Panc1 (cell line): ENCODE measurements at places on chromosomes 13 and 19.

DNA sequence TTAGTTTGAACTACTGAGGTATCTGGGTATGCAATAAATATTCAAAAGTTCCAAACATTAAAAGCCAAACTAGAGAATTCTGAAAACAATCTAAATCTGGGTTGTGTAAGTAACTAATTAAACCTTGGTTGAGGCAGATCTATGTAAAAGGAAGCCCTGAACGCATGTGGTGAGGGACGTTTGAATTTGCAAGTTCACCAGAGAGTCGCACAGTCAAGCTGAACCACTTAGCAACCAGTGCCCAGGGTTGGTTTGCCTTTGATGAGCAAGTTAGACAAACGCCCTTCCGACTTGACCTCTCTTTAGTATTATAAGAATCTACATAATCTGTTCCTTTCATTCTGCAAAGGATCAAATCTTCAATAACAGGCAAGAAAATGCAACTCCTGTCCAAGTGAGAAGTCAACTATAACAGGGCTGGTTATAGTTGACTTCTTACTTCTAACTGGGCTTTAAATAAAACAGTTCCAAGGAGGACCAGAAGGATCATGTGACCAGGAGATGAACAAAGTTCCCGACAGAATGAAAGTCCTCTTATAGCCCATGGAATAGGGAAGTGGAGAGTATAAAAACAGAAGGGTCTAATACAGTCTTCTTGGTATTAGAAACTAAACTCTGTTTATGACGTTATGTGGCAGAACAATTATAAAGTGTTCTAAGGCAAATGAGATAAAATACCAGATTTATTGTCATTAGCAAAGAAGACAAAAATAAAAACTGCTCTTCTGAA, 40.6 kb downstream of the PHF11 start:
- DNase-seq, result no peak
- H3K27me3 ChIP-seq, result no peaks in the 10 kb centered on the region
- H3K36me3 ChIP-seq, result no peaks in the 10 kb centered on the region; the same call in 1 of the 2 replicates
- H3K4me3 ChIP-seq, result no peak overlapping the region

- H3K27me3 ChIP-seq, result no peaks in the 10 kb centered on the region
- H3K36me3 ChIP-seq, result no peaks in the 10 kb centered on the region
- peak overlapping the region; percentile 70 for H3K27ac ChIP-seq
- DNase-seq, result no peak
These were observed 4.8 kb downstream of the ABCC4 start for GRCh38 chr13:95296326-95296925.

DNA sequence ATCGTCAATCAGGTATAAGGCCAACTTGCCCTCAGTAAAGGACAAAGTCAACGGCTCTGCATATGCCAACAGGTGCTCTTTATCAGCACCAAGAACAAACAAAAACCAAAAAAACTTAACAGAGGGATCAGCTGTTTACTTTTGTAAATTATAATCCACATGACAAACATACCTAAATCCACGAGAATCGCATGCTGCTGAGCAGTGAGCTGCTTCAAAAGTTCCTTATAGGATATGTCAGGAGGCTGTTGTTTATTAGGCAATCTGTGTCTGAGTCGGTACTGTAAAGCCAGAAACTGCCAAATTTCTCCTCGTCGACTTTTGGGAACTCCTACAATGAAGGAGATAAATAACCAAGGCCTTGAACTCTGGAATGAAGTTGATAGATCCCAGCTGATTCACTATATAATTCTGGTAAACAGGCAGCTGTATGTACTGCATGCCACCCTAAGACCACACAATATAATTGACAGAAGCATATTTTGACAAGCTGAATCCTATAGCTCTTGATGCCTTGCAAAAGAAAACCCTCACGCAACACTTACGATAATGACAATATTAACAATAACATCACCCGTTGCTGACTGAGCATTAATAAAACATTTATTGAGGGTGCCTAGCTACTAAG, 179.8 kb downstream of the TBC1D4 start:
- no peaks in the 10 kb centered on the region for H3K4me1 ChIP-seq
- H3K27ac ChIP-seq, result no peak overlapping the region
- H3K27me3 ChIP-seq, result no peaks in the 10 kb centered on the region
- H3K4me3 ChIP-seq, result no peak overlapping the region
- no peaks in the 10 kb centered on the region for H3K36me3 ChIP-seq

GRCh38 chr13:94261163-94261562, 218.3 kb downstream of the DCT start:
- no peak overlapping the region for H3K4me3 ChIP-seq
- no peaks in the 10 kb centered on the region for H3K36me3 ChIP-seq
- no peak overlapping the region for H3K27ac ChIP-seq

DNA sequence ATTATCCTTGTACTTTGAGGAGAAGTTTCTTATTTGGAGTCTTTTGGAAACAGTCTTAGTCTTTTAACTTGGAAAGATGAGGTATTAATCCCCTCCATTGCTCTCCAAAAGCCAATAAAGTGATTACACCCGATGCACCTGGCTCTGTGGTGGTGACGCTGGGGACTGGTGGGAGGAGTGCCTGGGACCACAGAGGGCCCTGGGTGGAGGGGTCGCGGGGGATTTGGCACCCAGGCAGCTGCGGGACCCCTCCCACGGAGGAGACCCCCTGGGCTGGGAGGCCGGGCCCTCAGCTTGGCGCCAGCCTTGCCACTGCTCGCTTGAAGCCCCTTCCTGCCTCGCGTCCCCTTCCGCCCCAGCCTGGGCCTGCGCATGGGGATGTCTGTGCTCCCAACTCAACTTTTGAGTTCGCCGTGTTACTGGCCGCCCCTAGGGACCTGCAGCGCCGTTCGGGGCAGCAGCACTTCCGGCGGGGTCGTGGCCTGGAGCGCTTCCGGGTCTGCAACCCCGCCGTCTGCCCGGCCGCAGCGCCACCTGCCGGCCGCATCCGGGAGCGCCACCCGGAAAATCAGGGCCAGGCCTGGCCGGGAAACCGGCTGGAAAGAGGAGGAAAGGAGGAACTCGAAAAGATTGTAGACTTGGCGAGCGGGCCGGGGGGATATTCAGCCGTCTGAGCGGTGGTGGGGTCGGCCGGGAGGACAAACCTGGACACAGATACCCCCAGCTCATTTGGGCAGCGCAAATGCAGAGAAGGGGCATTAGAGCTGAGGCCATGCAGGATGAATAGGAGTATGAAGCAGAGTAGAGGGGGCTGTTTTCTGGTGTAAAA, 8.4 kb downstream of the PEAK3 start:
- H3K27me3 ChIP-seq, result no peaks in the 10 kb centered on the region
- peaks cover 6% of the 10 kb centered on the region for H3K4me1 ChIP-seq
- peak overlapping the region; percentile 72 for H3K27ac ChIP-seq
- no peak for DNase-seq
- peaks cover 7% of the 10 kb centered on the region; the same call in 1 of the 2 replicates for H3K36me3 ChIP-seq
- peak overlapping the region; percentile 71 for H3K4me3 ChIP-seq

- no peak for DNase-seq
- H3K27ac ChIP-seq, result no peak overlapping the region
- H3K4me3 ChIP-seq, result no peak overlapping the region
- no peaks in the 10 kb centered on the region for H3K27me3 ChIP-seq
- no peaks in the 10 kb centered on the region for H3K4me1 ChIP-seq
These were observed 3.2 kb upstream of the PROZ start for GRCh38 chr13:113155201-113155600.

DNA sequence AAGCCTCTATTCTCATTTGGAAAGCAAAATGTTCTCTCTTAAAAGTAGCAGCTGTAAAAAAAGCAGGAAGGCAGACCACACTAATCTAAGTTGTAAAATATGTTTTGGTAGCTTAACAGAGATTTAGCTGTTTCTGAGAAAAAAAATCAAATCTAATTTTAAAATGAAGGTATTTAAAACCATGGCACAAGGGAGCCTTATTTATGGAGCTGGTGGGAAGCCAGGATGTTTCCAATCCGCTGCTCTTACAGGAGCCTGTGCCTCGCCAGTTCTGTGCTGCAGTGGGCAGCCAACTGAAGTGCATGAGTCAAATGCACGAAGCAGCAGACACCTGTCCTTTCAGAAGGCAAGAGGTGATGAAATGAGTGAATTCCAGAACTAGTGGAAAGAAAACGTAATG, 28.2 kb downstream of the GPC6 start:
- H3K27ac ChIP-seq, result no peak overlapping the region
- no peak overlapping the region for H3K4me3 ChIP-seq
- no peak for DNase-seq
- H3K4me1 ChIP-seq, result no peaks in the 10 kb centered on the region

GRCh38 chr19:4430760-4431159, 26.8 kb downstream of the UBXN6 start:
- H3K27ac ChIP-seq, result no peak overlapping the region
- no peak for DNase-seq
- H3K4me3 ChIP-seq, result no peak overlapping the region
- no peaks in the 10 kb centered on the region for H3K36me3 ChIP-seq
- no peaks in the 10 kb centered on the region for H3K27me3 ChIP-seq

DNA sequence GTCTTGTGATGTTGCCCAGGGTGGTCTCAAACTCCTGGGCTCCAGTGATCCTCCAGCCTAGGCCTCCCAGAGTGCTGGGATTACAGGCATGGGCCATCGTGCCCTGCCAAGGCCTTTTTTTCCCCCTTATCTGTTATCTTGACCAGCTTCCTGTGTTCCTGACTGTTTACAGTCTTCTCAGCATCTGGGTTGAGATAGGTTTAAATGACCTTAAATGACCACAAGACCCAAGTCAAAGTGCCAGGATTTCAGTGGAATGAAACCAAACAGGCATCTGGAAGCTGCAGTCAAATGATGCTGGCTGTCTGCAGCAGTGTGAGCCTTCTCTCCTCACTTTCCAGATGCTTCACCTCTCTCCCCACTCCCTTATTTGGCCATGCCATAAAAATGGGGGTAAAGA, 114.2 kb upstream of the CLDN10 start:
- no peak overlapping the region for H3K27ac ChIP-seq
- no peaks in the 10 kb centered on the region for H3K27me3 ChIP-seq
- no peak overlapping the region for H3K4me3 ChIP-seq
- H3K4me1 ChIP-seq, result no peaks in the 10 kb centered on the region
- H3K36me3 ChIP-seq, result no peaks in the 10 kb centered on the region

DNA sequence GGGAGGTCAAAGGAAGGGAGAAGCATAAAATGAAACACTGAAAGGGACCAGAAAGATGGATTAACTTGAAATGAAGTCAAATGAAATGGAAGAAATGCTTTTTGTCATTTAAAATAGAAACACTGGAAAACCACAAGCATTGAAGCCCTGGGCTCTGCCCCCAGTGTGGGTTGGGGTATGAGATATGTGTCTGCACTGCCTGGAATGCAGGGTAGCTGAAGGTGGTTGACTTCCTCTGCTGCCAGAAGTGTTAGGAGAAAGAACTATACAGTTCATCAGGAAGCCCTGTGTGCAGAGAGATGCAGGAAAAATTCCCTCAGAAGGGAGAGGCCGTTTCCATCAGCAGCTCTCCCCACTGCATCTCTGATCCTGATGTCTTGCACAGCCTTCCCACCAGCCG, 69.2 kb downstream of the DHRS12 start:
- H3K27me3 ChIP-seq, result no peaks in the 10 kb centered on the region
- DNase-seq, result no peak
- H3K4me3 ChIP-seq, result no peak overlapping the region
- no peaks in the 10 kb centered on the region for H3K36me3 ChIP-seq

DNA sequence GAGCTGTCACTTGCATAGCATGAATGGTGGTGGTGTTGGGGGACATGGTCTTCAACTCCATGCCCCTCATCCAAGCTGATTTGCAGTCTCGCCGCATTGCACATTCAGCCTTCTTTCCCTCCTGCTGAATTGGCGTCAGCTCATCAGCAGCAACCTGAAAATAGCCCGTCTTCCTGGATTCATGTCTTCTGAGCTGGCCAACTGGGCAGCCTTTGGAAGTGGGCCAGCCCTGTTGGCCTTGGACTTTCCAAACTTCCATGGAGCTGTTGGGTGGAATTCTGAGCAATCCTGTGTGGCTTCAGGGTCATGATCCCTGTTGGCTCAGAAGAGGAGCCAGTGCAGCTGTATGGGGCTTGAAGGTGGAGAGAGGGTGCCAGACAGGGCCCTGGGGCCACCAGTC, 68.8 kb downstream of the ZNF536 start:
- H3K4me1 ChIP-seq, result no peaks in the 10 kb centered on the region
- no peaks in the 10 kb centered on the region for H3K36me3 ChIP-seq
- DNase-seq, result no peak
- no peak overlapping the region for H3K27ac ChIP-seq
- H3K27me3 ChIP-seq, result peaks cover 9% of the 10 kb centered on the region; the same call in 1 of the 2 replicates

DNA sequence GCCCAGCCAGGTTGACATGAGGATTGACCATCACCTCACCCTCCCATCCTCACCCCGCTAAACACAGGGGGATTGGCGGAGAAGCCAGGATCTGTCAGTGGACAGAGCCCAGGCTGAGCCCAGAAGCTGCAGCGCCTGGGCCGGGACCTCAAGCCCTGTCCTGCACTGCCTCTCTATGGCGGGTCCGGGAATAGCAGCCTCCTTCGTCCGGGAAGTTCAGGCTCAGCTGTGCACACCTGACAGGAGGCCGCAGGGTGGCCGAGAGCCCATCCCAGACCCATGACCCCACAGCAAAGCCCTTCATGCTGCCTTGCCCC, 67.8 kb downstream of the SPACA7 start:
- H3K27ac ChIP-seq, result no peak overlapping the region
- H3K36me3 ChIP-seq, result no peaks in the 10 kb centered on the region
- no peaks in the 10 kb centered on the region for H3K27me3 ChIP-seq
- H3K4me3 ChIP-seq, result no peak overlapping the region

DNA sequence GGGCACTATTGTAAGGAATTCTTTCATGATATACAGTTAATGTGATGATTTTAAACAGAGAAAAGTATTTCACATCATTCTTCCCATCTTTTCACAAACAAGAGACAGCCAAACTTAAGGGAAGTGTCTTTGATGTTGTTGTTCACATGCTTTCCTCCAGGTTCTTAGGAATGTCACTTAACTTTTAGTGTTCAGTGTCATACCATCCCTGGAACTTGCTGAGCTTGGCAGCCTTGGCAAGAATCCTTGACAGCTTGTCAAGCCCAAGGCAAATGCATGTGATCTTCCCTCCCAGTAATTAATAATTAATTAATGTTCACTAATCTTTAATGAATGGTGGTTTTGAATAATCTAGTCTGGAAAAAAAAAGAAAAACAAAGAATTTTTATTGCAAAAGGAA, 727.9 kb upstream of the PRR20A start:
- H3K27me3 ChIP-seq, result no peaks in the 10 kb centered on the region
- no peak overlapping the region for H3K27ac ChIP-seq
- DNase-seq, result no peak
- no peak overlapping the region for H3K4me3 ChIP-seq
- no peaks in the 10 kb centered on the region for H3K36me3 ChIP-seq
- H3K4me1 ChIP-seq, result no peaks in the 10 kb centered on the region

GRCh38 chr13:30959678-30960077, 27.2 kb downstream of the TEX26 start:
- no peaks in the 10 kb centered on the region for H3K4me1 ChIP-seq
- no peak for DNase-seq
- H3K27me3 ChIP-seq, result peaks cover 2% of the 10 kb centered on the region; the same call in 1 of the 2 replicates

DNA sequence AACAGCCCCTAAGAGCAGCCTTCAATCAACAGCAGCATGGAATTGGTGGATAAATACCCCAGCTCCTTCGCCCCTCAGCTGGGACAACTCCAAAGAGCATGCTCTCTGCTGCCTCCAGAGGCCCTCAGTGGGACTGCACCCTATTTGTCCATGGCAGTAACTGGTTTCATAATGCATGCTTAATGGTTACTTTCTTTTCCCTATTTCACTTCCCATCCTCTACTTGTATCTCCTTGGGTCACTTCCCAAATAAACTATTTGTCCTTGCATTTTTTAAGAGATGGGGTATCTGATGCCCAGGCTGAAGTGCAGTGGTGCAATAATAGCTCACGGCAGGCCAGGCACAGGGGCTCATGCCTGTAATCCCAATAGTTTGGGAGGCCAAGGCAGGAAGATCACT, 13.5 kb upstream of the TPM4 start:
- peaks cover 4% of the 10 kb centered on the region for H3K4me1 ChIP-seq
- H3K36me3 ChIP-seq, result peaks cover 3% of the 10 kb centered on the region; the same call in 1 of the 2 replicates
- no peaks in the 10 kb centered on the region for H3K27me3 ChIP-seq
- no peak overlapping the region for H3K4me3 ChIP-seq
